ENCODE measurements at places on chromosomes 12 and 14.

DNA sequence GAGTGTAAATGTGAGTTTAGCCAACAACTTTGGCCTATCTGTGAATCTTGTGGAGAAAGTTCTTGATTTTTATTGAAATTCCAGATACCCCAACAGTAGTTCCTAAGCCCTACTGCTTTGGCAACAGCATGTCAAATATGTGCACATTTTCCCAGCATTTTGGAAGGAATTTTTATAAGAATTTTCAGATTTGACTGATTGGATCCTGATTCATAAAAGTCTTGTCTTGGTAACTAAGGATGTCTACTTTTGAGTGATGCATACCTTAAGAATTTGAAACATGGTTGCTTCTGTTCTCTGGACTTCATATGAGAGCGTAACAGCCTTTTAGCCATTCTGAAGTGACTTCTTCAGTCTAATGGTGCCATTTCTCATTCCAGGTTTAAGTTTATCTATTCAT lies 106.7 kb downstream of the ANO4 start:
- DNase-seq, result peak; percentile 15

GRCh38 chr12:96208346-96208745 lies 14.2 kb downstream of the ELK3 start:
- peak; percentile 87 for DNase-seq

DNA sequence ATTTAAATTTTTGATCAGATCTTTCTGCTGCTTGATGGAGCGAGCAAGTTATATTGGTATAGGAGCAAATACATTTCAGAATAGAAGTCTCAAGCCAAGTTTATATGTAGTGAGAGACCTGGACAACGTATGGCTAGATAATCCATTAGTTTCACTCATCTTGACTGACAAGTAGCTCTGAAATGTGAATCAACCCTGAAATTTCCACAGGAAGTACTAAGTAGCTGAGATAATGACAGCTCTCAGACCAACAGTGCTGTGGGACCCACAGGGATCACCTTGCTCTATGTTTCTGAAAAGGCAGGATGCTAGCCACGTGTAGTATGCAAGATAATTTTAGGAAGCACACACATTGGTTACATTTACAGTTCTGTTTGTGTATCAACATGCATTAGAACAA lies 258.6 kb upstream of the FOXN3 start:
- no peak for DNase-seq

GRCh38 chr14:103882503-103883262 lies 35.3 kb upstream of the PPP1R13B start:
- DNase-seq, result no peak

- DNase-seq, result peak; percentile 60
These were observed 62.5 kb upstream of the PYGL start for GRCh38 chr14:51006781-51007211.

DNA sequence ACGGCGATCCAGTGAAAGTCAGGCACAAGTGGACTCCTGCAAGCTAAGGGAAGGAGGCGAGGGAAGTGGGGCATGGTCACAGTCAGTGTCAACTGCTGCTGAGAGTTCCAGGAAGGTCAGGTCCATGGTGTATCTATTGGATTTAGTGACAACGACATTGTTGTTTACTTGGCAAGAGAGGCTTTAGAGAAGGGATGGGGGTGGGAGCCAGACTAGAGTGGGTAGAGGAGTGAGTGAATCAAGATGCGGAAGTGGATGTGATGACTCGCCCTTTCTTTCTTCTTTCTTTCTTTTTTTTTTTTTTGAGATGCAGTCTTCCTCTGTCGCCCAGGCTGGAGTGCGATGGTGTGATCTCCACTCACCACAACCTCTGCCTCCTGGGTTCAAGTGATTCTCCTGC lies 12.5 kb downstream of the P2RX7 start:
- DNase-seq, result peak; percentile 9

GRCh38 chr12:57539134-57539768 lies 7.7 kb downstream of the DCTN2 start:
- no peak for DNase-seq

DNA sequence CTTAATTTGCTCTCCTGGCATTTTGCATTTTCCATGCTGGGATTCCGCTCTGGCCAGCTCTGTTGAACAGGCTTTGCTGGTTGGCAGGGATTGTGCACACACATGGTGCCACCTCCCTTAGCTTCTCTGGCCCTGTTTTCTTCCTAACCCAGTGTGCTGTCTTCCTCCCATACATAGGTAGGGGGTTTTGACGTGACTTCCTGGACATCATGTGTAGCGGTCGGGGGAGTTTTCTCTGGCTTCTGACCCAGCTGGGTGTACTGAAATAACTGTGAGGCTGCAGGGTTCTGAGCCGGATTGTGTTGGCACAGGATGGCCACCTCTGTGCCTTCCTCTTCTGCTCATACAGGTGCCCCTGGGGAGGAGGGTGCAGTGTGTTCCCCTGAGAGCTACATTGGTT lies 25.7 kb downstream of the C14orf132 start:
- DNase-seq, result no peak

DNA sequence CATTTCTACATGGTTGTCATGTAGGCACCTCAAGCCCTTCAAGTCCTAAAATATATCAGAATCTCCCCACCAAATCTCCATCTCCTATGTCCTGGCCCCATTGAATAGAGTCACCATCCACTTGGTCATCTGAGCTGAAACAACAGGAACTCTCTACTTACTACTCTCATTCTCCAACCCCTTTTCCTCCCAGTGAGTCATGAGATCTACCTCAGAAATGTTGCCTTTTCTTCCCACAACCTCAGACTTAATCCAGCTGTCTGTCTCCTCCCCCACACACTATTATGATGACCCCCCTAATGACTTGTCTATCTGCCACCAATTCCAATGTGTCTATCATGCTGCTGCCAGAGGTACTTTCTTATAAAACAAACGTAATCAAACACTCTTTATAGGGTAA lies 72.3 kb upstream of the TMEM263 start:
- DNase-seq, result peak; percentile 68

- DNase-seq, result peak; percentile 49
These were observed at the start of gene CCDC198 for GRCh38 chr14:57493467-57494181. Gene CCDC198 (minus strand): TSS chr14:57493857. CDS start chr14:57493715, 142 bp downstream.

DNA sequence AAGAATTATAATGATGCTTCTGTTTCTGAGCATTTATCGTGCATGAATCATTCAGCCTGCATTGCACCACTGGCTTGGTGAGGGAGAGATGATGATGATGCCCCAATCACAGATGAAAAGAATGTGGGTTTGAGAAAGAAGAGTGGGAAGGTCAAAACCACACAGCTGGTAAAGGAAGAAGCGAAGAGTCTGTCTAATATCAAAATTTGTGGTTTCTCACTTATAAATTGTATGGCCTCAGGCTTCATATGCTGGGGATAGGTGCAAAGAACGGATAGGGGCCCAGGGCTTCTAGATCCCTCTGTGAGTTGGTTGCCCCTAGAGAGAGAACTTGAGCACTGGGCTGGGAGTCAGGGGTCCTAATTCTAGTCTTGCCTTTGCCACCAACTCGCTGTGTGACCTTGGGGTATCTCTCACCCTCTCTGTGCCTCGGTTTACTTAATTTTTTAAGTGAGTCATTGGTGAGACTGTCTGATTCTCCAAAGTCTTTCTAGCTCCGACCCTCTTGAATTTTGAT lies 2.2 kb downstream of the OASL start:
- peak; percentile 39 for DNase-seq

All from fibroblast of skin of back (primary cell).